HCT116 (cell line): ENCODE measurements at places on chromosomes 3 and 15.

- DNase-seq: no peak
Measured at GRCh38 chr3:171181907-171182690, 155.6 kb upstream of the SLC2A2 start.

DNA sequence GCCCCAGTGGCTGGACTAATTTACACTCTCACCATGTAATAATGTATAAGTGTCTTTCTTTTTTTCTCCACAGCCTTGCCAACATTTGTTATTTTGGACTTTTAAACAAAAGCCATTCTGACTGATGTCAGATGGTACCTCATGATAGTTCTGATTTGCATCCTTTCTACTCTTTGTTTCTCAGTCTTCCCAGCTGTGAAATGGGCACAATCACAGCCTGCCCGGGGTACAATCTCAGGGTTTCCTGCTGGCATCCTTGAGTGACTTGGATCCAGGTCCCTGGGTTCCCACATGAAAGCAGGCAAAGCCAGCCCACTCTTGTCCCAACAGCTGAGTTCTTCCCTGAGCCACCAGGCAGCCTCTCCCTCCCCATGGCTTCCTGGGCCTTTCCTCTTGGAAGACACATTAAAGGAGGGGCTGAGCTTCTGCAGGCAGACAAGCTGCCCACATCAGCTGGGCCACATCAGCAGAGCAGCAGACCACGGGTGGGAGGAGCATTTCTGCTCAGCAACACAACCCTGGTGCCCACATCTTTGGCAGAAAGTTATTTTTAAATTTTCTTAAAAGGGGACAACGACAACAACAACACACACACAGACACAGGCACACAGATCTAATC, 82.0 kb downstream of the MYLK start:
- no peak for DNase-seq

DNA sequence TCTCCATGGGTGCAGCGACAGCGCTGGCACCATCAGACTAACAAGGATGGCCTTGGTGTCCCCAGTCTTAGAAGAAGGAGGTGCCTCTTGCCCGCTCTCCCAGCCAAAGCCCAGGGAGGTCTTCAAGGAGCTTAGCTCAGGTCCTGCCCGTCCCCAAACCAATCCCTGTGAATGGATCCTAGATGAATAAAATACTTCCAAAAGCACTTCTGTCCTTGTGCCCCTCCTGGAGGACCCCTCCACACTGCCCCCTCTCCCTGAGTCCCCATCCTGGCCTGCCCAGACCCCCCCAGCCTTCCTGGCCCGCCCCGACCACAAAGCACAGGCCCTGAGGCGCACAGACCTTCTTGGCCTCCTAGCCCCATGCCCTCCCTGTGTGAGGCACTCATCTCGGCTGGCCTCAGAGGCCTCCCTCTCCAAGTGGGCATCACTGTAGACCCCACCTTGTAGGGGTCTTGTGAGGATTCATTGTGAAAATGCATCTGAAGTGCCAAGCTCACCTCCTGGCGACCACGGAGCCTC, 8.4 kb downstream of the SLC28A1 start:
- DNase-seq: no peak

GRCh38 chr3:184361532-184361931, at the start of the genes CLCN2 and POLR2H:
Gene CLCN2, minus strand, starts transcription at chr3:184361605. Its CDS starts 126 bp downstream, at chr3:184361479.
Gene POLR2H, plus strand, starts transcription at chr3:184361710. Its CDS starts 1,783 bp downstream, at chr3:184363493.
- DNase-seq: no peak

DNA sequence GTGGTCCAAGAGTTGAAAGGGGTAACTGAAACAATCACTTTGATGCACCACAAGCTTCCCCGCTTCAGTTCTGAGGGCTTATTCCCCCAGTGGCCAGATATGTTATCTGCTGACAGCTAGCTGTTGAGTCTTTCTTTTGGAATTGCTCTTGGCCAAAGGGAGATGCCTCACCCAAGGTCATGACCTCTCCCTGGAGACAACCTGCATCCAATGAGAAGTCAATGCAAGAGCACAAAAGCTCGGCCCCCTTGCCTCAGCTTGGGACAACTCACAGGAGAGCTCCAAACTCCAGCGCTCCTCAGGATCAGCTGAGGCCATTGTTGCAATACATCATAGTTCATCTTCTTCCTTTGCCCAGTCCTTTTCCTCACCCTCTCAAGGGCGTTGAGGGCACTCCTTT, 31.0 kb upstream of the THBS1 start:
- DNase-seq: no peak

DNA sequence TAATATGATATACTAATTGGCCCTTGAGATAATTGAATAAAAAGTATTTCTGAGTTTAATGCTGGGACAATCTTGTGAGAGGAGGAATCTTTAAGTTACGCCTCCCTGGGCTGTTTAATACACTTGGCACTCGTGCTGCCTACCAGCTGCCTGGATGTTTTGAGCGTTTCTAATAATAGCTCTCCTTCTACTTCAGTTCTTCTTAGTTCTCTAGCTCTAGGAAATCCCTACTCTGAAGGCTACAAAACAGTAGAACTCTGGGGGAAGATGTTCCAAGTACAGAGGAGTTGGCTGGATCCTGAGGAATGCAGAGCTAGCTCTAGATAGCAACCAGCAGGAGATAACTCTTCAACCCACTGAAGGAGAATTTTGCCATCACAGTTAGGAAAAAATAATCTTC, 3.5 kb downstream of the NAALADL2 start:
- no peak for DNase-seq

DNA sequence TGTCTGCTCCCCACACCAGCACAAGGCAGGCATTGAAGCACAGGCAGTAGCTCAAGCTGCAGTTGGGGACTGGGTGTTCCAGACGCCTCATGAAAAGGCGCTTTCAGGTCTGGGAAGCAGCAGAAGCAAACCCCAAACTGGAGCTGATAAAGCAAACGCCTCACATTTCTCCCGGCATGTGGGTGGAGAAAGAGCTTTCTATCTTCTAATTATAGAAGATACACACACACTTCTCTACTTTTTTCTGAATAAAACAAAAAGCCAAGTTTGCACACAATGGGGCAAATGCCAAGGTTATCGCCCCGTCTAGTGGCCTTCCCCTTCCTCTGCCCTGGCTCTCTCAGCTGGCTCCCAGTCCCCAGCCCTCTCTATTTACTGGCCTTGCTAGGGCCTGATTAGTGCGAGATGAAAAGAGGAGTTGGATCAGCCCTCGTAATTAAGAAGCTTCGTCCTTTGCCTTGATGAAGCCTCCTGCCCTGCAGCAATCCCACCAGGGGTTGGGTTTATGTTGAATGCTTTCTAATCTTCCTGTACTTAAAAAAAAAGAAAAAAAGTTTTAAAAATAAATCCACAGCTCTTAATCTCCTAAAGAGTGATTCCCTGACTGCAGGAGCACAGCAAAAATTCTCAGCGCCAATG, 120.2 kb downstream of the MEGF11 start:
- no peak for DNase-seq

DNA sequence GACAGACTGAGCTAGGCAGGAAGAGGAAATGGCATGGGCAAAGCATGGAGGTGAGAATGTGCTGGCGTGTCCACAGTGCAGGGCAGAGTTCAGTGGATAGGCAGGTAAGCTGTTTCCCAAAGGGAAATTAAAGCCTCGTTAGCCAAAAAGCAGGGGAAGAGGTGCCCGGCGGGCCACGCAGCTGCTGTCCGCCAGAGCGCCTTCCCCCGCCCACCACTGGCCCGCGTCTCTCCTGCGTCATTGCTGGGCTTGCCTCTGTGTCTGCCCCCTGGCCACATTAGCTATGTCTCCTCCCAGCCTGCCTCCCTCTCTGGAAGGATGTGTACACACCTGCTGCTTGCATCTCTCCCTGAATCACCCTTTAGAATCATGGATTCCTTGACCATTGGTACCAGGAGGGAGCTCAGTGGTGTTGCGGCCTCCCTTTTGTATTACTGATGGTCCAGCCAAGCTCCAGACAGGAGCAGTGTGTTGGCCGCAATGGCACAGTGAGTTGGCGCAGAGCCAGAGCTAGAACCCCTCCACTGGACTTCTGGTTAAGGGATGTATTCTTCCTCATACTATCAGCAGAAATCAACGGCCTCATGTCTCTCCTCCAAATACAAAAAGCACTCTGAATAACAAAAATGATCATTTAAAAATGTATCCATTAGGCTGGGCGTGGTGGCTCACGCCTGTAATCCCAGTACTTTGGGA, 26.6 kb downstream of the SLC28A1 start:
- no peak for DNase-seq

DNA sequence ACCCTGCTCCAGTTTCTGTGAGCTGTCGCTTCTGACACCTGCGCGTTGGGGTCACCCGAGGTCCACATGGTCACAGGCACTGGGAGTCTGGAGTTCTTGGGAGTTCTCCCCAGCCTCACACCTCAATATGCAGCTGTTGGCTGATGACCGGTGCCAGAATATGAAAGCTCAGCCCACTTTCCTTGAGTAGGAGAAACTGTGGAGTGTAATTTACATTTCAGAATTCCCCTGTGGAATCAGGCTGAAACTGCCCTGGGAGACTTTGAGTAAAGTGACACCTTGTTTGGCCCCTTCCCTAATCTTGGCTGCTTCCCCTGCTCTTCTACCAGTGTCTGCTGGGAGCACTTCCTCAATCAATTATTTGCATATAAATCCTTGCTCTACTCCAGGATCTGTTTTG, 255.9 kb downstream of the NFKBIZ start:
- no peak for DNase-seq

DNA sequence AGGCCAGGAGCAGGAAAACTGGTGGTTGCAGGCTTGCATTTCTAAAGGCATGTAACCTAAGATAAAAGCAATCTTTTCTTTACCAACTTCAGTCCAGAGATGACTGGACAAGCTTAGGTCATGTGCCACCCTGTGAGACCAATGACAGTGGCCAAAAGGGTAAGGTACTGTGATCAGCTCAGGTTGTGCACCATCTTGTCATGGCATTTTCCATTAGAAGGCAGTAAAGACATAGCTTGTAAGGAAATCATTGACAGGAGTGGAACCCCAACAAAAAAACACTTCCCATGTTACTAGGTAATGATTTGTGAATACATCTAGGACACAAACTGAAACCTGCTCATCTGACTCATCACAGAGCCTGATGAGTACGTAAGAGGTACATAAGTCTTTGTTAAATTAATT, 35.2 kb downstream of the SSR3 start:
- DNase-seq: no peak

DNA sequence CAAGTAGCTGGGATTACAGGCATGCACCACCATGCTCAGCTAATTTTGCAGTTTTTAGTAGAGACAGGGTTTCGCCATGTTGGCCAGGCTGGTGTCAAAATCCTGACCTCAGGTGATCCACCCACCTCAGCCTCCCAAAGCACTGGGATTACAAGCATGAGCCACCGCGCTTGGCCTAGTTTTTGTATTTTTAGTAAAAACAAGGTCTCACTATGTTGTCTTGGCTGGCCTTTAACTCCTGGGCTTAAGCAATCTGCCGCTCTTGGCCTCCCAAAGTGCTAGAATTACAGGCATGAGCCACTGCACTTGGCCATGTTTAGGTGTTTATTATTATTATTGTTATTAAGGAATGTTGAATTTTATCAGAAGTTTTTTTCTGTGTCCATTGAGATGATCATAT, 14.7 kb downstream of the IL16 start:
- DNase-seq: no peak

GRCh38 chr15:93451822-93452221, 362.8 kb upstream of the RGMA start:
- DNase-seq: no peak

DNA sequence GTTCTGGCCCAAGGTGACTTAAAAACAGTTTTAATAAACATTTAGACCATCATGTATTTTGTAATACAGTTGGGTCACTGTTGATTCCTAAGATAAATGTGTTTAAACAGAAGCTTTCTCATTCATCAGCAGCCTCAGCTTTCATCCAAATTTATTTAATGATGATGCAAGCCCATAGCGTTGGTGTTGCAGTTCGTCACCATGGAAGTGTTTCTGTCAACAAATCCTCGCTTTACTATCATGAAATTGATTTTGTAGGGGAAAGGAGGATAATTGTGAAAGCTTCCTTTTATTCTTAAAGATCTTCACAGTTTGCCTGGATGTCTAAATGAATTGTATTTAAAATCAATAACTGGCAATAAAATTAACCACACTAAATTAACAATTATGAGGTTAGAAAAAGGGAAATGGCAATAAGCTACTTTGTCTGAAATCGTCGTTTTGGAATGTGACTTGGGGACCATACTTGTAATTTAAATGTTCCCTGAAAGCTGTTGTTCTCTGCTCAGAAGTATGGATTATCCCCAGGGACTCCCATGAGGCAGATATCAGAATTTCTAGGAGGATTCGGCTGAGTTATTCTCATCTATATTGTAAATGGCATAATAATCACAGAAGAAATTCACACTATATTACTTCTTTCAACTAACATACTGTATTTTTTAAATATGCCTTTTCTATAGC, 29.0 kb downstream of the CMSS1 start:
- no peak for DNase-seq

- peak; percentile 89 for DNase-seq
Measured at GRCh38 chr3:129893581-129894070, at the start of gene TMCC1. Gene TMCC1, minus strand, starts transcription at chr3:129893711.

DNA sequence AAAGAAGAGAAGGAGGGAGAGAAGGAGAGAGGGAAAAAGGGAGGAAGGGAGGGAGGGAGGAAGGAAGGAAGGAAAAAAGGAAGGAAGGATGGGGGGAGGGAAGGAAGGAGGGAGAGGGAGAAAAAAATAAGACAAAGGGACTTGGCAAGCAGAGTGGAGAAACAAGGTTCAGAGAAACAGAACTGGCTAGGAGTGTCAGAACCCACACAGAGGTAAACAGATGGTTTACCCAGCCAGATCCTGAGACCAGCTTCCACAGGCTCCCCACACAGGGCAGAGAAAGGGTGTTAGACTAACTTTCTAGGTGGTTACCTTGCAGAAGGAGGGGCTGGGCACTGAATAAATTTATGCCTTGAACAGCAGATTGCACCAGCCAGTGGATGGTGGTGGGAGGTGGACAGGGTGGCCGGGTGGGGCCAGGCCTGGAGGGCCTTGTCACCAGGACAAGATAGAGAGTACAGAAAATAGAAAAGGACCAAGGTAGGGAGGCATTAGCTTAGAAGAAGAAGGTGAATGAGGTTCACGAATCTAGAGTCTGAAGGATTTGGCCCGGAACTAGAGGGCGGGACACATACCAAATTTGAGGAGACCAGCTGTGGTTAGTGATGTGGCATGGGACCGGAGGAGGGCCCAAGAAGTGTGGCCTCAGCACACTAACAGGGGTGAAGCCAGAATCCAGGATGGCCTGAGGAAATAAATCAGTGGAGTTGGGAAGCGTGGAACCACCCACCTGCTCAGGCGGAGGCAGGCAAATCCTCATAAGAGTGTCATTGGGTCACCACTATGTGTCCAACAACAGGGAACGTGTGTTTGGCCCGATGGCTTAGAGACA, 1.2 kb upstream of the TM4SF1 start:
- no peak for DNase-seq

DNA sequence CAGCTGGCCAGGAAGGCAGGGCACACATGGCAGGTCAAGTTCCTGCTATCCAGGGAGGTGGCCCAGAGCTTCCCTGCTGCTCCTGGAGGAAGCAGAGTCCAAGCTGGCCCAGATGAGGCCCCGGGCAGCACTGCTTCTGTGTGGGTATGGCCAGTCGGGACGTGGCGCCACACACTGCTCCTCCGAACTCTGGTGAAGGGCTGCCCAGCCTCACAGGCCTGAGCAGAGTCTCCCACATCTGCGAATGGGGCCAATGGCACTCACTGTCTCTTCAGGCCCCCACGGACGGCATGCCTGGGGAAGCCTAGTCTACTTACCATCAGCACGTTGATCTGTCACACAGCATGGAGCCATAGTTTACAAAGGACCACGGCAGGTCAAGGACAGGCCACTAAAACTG, 2.5 kb upstream of the PLA2G4F start:
- DNase-seq: no peak

GRCh38 chr3:127141921-127142730, 50.8 kb upstream of the PRR23E start:
- no peak for DNase-seq
